ENCODE measurements at places on chromosomes 7 and 10. TPM values are rescaled to one million over a fixed set of nuclear protein-coding genes. Genes with fewer than 3 reads are reported as not detected.

DNA sequence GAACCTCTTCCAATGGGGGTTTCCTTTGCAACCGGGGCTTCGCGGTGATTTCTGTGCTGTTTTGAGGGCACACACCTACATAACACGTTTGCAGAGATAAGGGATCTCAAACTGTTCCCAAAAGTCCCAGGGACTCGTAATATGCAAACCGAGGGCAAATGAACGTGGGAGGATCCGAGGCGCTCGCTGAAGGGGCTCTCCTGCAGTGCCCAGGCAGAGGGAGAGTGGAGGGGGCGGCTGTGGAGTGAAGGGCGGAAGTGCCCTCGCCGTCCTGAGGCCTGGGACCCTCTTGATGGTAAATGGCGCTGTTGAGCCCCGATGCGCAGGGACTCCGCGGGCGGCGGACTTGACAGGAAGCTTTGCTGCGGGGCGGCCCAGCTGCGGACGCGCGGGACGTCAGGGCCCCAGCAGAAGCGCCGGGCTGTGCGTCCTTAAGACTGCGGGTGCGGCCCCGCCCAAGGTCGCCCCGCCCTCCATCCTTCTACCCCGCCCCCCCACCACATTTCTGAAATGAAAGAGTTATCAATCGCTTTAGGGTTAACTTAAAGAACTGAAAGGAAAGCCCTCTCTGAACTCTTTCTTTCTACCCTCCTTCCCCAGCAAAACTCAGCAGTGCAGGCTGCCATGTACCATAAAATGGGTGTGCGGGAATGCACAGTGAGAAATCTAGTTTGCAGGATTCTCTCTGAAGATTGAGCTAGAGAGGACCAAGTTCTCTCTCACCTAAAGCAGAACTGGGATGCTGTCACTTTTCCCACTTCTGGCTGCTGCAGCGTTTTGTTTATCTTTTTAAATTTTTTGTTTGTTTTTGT, 151.8 kb upstream of the YAE1 start:
- no peak overlapping the region for H3K27ac ChIP-seq
- H3K4me1 ChIP-seq: no peaks in the 10 kb centered on the region
- peak; percentile 92 for DNase-seq
- no peaks in the 10 kb centered on the region for H3K27me3 ChIP-seq

DNA sequence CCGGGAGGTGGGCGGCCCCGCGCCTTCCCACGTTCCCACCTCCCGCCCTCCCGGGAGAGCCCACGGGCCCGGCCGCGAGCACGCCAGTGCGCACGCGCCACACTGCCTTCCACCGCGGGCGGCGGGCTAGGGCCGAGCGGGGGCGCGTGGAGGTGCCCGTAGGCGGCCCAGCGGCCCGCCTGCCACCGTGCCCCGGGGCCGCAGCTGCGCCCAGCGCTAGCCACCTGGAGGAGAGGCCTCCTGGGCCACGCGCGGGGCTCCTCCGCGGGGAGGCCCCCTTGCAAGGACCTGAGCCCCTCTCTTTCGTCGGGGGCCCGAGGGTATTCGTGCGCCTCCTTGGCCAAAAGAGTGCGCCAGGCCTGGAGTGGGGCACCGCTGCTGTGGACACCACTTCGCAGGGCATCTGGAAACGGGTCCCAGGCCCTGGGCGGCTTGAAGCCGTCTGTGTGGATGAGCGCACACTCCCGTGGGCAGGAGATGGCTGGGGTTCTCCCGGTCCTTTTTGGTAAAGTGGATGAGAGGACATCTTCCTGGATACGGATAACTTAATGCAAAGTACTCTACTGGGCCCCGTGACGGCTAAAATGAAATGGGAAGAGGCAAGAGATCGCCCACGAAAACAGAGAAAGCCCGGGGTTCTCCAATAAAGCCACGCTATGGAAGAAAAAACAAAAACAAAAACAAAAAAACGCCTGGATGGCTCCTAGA, 9.0 kb upstream of the EBF3 start:
- peaks cover 4% of the 10 kb centered on the region for H3K4me1 ChIP-seq
- peak; percentile 52 for DNase-seq
- no peak overlapping the region for H3K4me3 ChIP-seq
- peaks cover 71% of the 10 kb centered on the region for H3K27me3 ChIP-seq
- H3K36me3 ChIP-seq: no peaks in the 10 kb centered on the region

- H3K36me3 ChIP-seq: no peaks in the 10 kb centered on the region
- peak; percentile 62 for DNase-seq
- peak overlapping the region; percentile 12 for H3K27ac ChIP-seq
- no peak overlapping the region for H3K4me3 ChIP-seq
- H3K4me1 ChIP-seq: peaks cover 18% of the 10 kb centered on the region
These were observed 30.4 kb upstream of the VCL start for GRCh38 chr10:73967544-73967943.

GRCh38 chr7:73866446-73866767, 5.4 kb downstream of the TMEM270 start:
- DNase-seq: no peak
- peaks cover 4% of the 10 kb centered on the region for H3K4me1 ChIP-seq
- H3K27me3 ChIP-seq: no peaks in the 10 kb centered on the region
- H3K4me3 ChIP-seq: no peak overlapping the region
- H3K27ac ChIP-seq: no peak overlapping the region
- no peaks in the 10 kb centered on the region for H3K36me3 ChIP-seq

GRCh38 chr7:158564663-158565035, 23.0 kb downstream of the PTPRN2 start:
- H3K27me3 ChIP-seq: no peaks in the 10 kb centered on the region
- H3K4me1 ChIP-seq: no peaks in the 10 kb centered on the region
- H3K27ac ChIP-seq: no peak overlapping the region

DNA sequence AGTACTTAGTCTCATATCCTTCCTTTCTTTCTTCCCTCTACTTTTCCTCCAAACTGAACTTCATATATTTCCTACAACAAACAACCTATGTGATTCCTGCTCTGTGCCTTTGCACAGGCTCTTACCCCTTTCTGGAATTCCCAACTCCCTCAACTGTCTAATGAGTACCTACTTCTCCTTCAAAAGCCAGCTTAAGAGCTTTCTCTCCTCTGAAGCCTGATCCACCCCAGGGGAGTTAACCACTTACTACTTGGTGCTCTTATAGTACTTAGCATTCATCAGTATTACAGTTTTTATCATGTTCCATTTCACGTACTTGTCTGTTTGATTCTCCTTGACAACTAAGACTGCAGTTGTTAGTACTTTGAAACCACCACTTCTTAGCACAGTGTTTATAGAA, 246.1 kb downstream of the LRRTM3 start:
- H3K4me1 ChIP-seq: no peaks in the 10 kb centered on the region
- H3K4me3 ChIP-seq: no peak overlapping the region
- no peak overlapping the region for H3K27ac ChIP-seq
- DNase-seq: no peak

- no peaks in the 10 kb centered on the region for H3K27me3 ChIP-seq
- no peak for DNase-seq
- H3K4me1 ChIP-seq: no peaks in the 10 kb centered on the region
These were observed 43.0 kb downstream of the LOXL4 start for GRCh38 chr10:98224996-98225395.

DNA sequence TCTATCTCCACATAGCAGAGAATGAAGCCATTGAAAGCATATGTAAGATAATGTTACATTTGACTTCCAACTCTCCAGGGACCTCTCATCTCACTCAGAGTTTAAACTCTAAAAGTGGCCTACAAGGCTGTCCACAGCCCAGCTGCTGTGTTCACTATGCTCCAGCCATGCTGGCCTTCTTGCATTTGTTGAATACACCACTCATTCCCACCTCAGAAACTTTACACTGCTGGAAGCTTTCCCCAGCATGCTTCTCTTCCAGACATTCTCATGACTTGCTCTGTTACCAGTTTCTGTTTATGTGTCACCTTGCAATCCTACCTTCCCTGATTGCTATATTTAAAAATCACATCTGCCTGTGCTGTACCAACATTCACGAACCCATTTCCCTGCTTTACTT, 167.2 kb downstream of the WNT2 start:
- H3K27ac ChIP-seq: no peak overlapping the region
- no peak for DNase-seq
- peaks cover 12% of the 10 kb centered on the region for H3K4me1 ChIP-seq
- H3K27me3 ChIP-seq: no peaks in the 10 kb centered on the region
- no peaks in the 10 kb centered on the region for H3K36me3 ChIP-seq

DNA sequence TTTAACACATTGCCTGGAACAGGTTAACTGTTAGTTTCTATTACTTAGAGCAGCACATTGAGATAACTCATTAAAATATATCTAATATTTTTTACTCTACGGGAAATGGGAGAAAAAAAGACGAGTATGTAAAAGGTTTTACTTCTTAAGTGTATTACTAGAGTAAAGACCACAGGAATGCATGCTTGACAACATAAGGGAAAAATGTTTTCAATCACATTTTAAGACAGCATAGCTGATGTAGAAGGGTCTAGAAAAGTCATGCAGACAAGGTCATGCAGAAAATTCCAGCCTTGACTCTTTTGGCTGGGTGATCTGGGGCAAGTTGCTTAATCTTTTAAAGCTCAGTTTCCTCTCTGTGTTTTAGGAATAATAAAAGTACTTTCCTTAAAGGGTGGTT, 806.2 kb downstream of the CNTNAP2 start:
- no peak overlapping the region for H3K4me3 ChIP-seq
- H3K4me1 ChIP-seq: no peaks in the 10 kb centered on the region
- no peak overlapping the region for H3K27ac ChIP-seq
- H3K36me3 ChIP-seq: no peaks in the 10 kb centered on the region

DNA sequence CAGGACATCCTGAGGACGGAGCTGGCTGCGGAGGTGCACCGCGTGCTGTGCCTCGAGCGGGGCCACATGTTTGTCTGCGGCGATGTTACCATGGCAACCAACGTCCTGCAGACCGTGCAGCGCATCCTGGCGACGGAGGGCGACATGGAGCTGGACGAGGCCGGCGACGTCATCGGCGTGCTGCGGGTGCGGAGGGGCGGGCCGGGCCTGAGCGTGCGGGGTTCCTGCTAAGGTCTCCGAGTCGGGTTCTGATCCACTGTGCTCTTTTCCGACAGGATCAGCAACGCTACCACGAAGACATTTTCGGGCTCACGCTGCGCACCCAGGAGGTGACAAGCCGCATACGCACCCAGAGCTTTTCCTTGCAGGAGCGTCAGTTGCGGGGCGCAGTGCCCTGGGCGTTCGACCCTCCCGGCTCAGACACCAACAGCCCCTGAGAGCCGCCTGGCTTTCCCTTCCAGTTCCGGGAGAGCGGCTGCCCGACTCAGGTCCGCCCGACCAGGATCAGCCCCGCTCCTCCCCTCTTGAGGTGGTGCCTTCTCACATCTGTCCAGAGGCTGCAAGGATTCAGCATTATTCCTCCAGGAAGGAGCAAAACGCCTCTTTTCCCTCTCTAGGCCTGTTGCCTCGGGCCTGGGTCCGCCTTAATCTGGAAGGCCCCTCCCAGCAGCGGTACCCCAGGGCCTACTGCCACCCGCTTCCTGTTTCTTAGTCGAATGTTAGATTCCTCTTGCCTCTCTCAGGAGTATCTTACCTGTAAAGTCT, 10.4 kb downstream of the ATG9B start:
- peaks cover 24% of the 10 kb centered on the region for H3K27me3 ChIP-seq
- no peak overlapping the region for H3K27ac ChIP-seq
- no peak overlapping the region for H3K4me3 ChIP-seq
- H3K36me3 ChIP-seq: no peaks in the 10 kb centered on the region
- H3K4me1 ChIP-seq: peaks cover 9% of the 10 kb centered on the region

GRCh38 chr10:86657011-86657395, 2.7 kb downstream of the OPN4 start:
- no peak overlapping the region for H3K27ac ChIP-seq

DNA sequence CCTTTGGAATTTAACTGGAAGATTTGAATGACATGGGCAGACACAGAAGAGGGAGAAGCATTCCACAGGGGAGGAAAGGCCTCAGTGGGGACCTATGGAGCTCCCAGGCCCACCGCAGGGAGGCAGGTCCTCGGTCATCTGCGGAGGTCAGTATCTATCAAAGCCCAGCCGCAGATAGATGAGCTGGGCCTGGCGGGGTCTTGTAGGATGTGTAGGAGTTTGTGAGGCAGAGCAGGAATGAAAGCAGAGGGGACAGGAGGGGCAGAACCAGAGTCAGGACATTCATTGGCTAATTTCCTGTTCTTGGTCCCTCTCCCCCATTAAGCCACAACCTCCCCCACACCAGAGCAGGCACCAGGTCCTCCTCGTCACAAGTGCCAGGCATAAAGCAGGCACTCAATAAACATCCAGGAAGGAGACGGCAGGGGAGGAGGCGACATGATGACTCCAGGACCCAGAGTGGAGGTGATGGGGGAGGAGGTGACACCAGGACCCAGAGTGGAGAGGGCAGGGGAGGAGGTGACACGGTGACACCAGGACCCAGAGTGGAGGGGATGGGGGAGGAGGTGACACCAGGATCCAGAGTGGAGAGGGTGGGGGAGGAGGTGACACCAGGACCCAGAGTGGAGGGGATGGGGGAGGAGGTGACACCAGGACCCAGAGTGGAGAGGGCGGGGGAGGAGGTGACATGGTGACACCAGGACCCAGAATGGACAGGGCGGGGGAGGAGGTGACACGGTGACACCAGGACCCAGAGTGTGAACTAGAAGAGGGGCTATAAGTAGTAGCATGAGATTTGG, 83.7 kb upstream of the PDGFA start:
- no peaks in the 10 kb centered on the region for H3K4me1 ChIP-seq
- DNase-seq: no peak

- no peak overlapping the region for H3K27ac ChIP-seq
- DNase-seq: no peak
- H3K4me1 ChIP-seq: peaks cover 13% of the 10 kb centered on the region
These were observed 27.1 kb downstream of the KLF6 start for GRCh38 chr10:3757638-3758490.

- H3K27me3 ChIP-seq: no peaks in the 10 kb centered on the region
- H3K27ac ChIP-seq: no peak overlapping the region
- H3K4me1 ChIP-seq: no peaks in the 10 kb centered on the region
- H3K4me3 ChIP-seq: no peak overlapping the region
- no peak for DNase-seq
- peaks cover 60% of the 10 kb centered on the region for H3K36me3 ChIP-seq
These were observed 5.9 kb downstream of the PGAM2 start for GRCh38 chr7:44059219-44060090.

DNA sequence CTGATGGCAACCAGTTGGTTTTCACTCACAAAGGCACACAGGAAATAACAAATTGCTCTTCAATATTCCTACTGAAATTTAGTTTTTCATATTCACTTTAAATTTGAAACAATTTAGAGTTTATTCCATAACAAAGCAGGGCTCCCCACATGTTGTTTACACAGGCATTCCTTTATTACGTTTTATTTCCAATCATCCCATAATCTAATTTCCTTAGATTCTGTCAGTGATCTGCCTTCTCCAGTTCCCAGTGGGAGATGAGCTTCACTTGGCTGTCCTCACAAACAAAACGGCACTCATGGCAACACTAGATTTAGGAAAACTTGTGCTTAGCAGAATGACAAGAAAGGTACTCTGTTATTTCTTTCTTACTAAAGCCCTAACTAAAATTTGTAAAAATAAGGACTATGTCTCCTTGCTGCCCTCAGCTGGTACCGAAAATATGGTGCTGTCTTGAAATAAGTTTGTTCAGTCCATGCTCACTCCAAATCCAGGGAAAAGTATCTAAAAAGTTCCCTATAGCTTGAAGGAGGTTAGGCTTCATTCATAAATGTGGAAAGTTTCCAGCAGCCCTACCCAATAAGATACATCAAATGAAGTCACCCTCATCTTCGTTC, 23.0 kb downstream of the PHYH start:
- H3K4me3 ChIP-seq: no peak overlapping the region
- no peaks in the 10 kb centered on the region for H3K27me3 ChIP-seq
- no peaks in the 10 kb centered on the region for H3K4me1 ChIP-seq
- no peak for DNase-seq
- no peak overlapping the region for H3K27ac ChIP-seq

AKR1C8 gene
- not detected for total RNA-seq

MBL2 gene
- not detected for total RNA-seq

ITGA8 gene
- total RNA-seq: 0.24 TPM

GPR26 gene
- not detected for total RNA-seq

CALHM3 gene
- total RNA-seq: not detected

PRSS2 gene
- 9.6 TPM for total RNA-seq

CLCN1 gene
- not detected for total RNA-seq

JCAD gene
- total RNA-seq: 44.5 TPM

OR2A42 gene
- total RNA-seq: not detected

CYP2C8 gene
- 3.1 TPM for total RNA-seq

Data from endodermal cell (in vitro differentiated cells).